Germinal center (tissue), 1 donor: ENCODE measurements at places on chromosomes 16 and 17.
A peak's percentile ranks its signal among the peaks of the same experiment; 100 is the strongest.

DNA sequence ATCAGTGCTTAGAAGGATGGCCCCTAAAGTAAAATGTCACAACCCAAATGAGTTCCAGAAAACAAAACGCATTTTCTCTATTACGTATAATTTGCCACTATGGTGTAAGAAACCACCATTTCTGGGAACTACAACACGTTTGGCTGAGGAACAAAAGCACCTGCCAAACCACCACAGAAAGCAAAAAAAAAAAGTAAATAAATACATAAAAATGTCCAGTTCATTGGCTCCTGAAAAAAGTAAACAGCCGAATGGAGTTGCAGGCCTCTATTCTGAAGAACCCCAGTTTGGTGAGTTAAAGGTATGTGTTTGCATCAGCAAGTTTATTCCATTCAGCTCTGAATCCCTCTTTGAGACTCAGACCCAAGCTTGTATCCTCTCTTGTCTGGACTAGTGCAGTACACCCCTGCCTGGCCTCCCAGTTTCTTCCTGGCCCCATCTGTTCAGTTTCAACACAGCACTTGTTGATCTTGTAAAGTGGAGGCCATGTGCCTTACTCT, 36.9 kb downstream of the ERN1 start:
- DNase-seq, result no peak

DNA sequence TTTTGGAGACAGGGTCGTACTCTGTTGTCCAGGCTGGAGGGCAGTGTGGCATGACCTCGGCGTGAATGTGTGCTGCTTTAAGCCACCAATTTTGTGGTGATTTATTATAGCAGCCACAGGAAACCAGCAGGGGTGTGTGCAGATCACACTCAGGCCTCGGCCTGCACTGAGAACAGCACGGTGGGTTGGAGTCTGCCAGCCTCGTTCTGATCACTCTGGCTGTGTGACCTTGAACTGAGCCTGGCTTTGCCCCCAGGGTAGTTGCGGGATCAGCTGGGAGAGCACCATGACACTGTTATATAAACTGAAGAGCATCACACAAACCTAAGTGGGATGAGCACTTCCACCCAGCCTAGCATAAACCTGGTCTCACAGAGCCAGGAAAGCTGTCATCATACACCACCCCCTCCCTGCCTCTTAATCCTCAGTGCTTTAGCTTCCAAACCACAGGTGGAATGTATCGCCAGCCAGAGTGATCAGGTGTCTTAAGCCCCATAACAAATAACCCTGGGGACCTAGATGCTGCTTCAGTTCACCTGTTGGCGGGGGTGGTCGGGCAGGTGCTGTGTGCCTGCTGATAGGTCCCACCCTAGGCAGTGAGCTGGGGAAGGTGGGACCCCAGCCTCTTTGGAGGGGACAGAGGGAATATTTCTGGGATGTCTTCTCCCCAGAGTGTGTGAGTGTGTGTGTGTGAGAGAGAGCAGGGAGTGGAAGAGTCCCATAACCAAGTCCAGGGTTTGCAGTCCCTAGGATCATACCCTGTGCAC, 28.6 kb upstream of the NDRG4 start:
- no peak for DNase-seq

DNA sequence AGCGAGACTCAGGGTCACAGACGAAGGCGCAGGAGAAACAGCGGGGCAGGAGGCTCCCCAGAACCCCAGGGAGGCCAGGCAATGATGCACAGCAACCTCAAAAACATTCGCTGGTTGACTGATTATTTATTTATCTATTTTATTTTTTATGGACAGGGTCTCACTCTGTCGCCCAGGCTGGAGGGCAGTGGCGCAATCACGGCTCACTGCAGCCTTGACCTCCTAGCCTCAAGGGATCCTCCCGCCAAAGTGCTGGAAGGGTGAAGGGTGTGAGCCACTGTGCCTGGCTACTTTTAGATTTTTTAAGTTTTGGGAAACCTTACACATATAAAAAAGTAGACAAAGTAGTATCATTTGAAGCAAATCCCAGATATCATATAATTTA, 83.5 kb downstream of the ZNF778 start:
- DNase-seq, result no peak

- no peak for DNase-seq
These were observed 24.8 kb upstream of the RCVRN start for GRCh38 chr17:9929871-9930270.

- peak; percentile 61 for DNase-seq
These were observed 2.8 kb upstream of the UBTF start for GRCh38 chr17:44222112-44222869.
